ENCODE measurements at places on chromosomes 5 and 9.

- peak; percentile 72 for DNase-seq
Measured at GRCh38 chr9:133845440-133845839, 107.3 kb upstream of the SARDH start.

GRCh38 chr5:93208141-93208751 is 372.8 kb downstream of the NR2F1-AS1 start:
- no peak for DNase-seq

DNA sequence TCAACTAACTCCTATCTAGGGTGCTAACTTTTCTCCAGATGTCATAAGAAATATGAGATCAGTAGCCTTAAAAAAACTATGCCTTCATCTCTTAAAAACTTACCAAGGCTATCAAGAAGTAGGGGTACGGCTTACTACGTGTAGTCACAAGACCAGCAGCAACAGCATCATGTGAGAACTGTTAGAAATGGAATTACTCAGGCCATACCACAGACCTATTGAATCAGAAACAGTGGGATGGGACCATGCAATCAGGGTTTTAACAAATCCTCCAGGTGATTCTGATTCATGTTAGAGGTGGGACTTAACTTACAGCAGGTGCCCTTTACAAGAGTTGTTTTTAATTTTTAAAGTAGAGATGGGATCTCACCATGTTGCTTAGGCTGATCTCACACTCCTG is 4.6 kb downstream of the IFNE start:
- DNase-seq = peak; percentile 11

DNA sequence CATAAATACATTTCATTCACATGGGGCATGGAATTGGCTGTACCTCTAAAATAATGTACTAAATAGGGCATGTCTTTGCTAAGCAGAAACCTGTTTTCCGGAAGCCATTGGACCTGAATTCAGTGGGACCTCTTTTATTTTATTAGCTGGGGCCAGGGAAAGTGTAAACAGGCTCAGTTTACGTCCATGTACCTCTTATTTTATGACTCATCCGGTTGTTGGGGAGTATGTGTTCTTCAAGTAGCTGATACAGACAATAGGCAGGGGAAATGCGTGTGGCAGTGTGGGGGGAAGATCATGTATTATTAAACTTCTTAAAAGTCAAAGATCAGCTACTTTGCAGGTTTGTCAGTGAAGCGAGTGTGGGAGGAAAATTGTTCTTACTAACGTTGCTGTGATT is 1.4 kb upstream of the GDNF start:
- DNase-seq = no peak

- DNase-seq = no peak
Measured at GRCh38 chr5:163366757-163367156, 70.6 kb upstream of the CCNG1 start.

GRCh38 chr9:73577848-73578247 is 426.2 kb downstream of the ANXA1 start:
- no peak for DNase-seq

DNA sequence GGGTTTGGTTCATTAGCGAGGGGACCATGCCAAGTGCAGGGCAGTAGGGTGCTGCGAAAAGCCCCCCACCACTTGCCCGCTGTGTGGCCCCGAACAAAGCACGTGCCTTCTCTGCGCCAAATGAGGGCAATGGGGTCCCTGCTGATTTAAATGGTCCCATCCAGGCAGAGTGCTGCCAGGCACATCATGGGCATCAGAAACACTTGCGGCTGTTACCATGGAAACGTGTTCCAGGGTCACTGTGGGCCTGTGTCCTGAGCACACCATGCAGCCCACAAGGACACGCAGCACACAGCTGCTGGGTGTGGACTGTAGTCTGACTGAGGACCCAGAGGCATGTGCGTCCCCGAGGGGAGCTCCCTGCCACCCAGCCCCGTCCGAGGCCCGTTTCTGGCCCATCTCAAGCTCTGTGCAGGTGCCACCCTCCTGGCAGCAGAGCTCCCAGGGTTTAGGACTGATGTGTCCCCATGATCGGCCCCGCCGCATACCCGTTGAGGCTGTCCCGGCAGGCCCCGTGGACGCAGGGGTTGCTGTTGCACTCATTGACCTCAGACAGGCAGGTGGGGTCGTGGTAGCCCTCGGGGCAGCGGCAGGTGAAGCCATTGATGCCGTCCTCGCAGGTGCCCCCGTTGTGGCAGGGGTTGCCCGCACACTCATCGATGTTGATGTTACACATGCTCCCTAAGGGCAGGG is 31.3 kb upstream of the SEC16A start:
- no peak for DNase-seq

DNA sequence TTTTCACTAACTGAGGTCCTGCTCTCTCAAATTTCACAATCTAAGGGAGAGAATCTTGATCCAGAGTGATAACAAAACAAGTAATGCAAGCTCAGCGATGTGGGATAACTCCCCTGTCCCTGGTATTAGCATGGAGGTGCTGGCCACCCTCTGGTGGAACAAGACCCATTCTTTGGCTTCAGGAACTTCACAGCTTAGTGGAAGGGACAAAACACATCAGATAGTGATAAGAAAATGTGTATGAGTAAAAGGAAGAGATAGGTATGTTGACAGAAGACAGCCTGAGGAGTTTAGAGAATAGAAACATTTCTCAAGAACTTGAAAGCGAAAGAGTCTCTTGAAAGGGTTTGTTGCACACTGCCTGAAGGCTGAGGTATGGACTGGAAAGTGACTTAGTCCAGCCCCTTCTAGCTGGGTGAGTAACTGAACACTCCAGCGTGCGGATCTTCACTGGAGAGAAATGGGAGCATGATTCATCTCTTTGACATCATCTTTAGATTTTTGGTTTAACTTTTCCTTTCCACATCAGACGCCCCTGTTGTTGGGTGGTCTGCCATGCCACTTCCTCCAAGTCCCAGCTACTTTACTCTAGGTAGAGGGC is 25.4 kb upstream of the ZSWIM6 start:
- peak; percentile 89 for DNase-seq

DNA sequence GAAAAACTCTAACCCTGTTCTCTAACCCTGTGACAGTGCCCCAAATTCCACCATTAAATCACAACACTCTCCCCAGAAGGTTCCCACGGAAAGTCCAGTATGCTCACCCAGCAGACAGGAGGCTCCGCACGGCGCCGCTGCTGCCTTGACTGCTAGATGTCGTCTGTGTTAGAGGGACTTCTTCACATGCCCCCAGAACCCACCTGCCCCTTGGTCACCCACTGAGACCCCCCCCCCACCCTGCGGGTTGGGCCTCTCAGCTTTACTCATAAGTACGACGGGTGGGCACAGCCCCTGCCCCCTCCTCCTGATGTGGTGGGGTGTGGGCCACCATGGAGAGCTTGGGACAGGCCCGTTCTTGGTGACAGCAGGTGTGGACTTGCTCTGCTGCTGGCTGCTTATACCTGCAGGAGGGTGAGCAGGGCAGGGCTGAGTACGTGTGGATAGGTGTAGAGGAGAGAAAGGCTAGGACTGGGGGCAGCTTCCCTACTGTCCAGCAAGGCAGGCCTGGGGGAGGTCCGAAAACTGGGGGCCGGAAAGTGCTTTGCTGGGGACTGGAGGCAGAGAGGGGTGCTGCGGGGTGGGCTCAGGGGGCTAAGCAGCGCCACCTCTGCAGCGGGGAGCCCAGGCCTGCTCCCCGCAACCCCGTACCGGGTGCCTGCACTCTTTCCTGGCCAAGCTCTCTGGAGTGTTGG is 57.5 kb upstream of the OLFM1 start:
- DNase-seq = no peak

GRCh38 chr5:135156337-135156714 is 122.3 kb upstream of the PITX1 start:
- DNase-seq = no peak

DNA sequence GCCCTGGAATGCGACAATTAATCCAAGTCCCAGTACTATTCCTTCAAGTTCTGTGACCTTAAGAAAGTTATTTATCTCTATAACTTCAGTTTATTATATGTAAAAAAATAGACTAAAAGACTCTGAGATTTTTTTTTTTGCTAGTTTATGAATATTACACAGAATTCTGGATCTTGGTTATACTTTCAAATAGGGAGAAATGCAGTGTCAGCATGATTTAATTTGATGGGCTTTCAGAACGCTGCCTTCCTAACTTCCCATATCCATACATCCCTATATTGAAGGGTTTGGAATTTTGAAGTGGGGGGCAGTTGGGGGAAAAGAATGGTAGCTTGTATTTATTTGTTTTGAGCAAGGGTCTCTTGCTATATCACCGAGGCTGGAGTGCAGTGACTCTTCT is 98.4 kb upstream of the MEGF10 start:
- no peak for DNase-seq

- peak; percentile 14 for DNase-seq
Measured at GRCh38 chr5:35030426-35031100, 17.2 kb downstream of the AGXT2 start.

- DNase-seq = no peak
Measured at GRCh38 chr9:81787747-81788632, 98.6 kb upstream of the TLE1 start.

DNA sequence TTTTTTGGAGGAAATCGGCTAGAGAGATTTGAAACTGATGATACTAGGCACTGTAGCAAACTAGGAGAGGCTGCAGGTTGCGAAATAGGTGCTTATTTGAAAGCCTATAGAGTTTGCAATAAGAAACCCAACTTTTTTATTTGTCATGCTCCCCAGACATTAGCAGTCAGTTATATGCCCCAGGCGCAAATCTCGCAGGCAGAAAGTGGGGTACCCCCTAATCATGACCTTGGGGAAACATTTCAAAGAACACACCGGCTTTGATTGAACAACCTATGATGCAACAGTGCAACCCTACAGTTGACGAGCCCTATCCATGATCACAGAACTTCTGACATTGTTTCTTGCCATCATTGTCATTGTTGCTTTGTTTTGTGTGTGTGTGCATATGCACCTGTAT is 510.5 kb downstream of the RAB3C start:
- DNase-seq = no peak

GRCh38 chr5:100901821-100902341 is 1.2 kb downstream of the ST8SIA4 start:
- peak; percentile 95 for DNase-seq

DNA sequence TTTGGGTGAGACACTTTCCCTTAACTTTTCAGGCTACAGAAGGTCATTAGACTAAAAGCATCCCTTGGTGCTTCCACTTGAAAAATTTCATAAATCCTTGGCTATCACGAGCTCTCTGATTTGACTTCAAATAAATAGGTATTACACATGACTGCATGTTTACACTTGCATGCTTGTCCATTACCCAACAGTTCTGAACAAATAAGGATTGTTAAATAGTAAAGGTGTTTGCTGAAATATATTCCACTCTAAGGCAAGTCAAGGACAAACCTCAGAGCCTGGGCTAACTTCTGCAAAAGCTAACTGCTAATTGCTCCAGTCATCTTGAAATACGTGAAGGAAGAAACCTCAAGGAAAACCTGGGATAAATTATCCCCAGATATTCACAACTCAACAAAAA is 14.5 kb downstream of the FBXW2 start:
- DNase-seq = no peak

DNA sequence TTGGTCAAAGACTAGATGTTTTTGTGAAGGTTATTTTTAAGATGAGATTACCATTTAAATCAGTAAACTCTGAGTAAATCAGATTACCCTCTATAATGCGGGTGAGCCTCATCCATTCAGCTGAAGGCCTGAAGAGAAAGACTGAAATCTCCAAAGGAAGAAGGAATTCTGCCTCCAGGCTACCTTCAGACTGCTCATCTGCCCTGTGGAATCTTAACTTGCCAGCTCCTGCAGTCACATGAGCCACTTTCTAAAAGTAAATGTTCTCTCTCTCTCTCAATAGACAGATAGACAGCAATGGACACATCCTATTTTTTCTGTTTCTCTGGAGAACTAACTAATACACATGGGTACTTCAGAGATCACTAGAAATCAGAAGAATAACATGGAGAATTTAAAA is 182.8 kb downstream of the CFAP90 start:
- DNase-seq = no peak

DNA sequence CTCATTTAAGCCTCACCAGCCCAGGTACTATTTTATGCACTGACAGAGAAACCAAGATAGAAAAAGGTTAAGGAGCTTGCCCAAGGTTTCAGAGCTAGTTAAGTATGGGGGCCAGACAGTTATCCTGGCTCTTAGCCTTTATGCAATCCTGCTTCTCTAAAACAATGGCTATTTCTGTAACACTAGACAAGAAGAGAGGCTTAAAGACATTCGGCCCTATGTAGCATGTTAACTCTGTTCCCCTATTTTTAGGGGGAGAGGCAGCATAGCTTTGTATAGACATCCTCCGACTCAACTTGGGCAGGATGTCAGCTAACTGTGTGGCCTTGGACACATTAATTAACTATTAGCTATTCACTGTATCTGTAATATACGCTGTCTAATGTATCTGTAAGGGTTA is 54.6 kb downstream of the LHFPL2 start:
- DNase-seq = peak; percentile 41

GRCh38 chr5:91419571-91420537 is 36.7 kb upstream of the ARRDC3 start:
- DNase-seq = peak; percentile 75

GRCh38 chr9:17057729-17058128 is 77.1 kb upstream of the CNTLN start:
- DNase-seq = no peak

GRCh38 chr9:18118268-18118667 is 355.7 kb upstream of the ADAMTSL1 start:
- DNase-seq = no peak

DNA sequence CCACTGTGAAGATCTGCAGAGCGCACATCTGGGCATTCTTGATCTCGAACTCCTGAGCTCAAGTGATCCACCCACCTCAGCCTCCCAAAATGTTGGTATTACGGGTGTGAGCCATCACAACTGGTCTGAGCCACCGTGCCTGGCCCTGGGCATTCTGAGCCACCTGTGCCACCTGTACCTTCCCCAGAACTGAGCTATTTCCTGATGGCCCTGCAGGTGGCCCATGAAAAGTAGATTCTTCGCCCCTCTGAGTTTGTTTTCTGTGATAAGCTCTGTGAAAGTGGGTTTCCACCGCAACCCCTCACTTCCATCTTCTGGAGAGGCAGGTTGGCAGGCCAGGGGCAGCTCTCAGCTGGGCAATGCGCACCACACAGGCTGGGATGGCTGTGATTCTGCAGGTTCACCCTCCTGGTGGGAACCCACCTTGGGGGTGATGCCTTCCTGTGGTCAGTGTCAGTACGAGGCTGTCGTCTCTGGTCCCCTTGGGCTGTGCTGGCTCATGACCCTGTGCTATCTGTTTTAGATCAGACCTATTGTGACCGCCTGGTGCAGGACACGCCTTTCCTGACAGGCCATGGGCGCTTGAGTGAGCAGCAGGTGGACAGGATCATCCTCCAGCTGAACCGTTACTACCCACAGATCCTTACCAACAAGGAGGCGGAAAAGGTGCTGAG is 11.3 kb downstream of the CARD19 start:
- no peak for DNase-seq

- no peak for DNase-seq
Measured at GRCh38 chr9:14056316-14056861, 257.6 kb downstream of the NFIB start.

All from inflammatory macrophage treated with lipopolysaccharide for 4 hours (primary cell).